ENCODE measurements at places on chromosomes 1 and 21. TPM values are rescaled to one million over a fixed set of nuclear protein-coding genes. Genes with fewer than 3 reads are reported as not detected.

- H3K4me3 ChIP-seq, result no peak overlapping the region
- H3K27me3 ChIP-seq, result no peaks in the 10 kb centered on the region
- no peak overlapping the region for H3K27ac ChIP-seq
These were observed 47.6 kb downstream of the TNFSF18 start for GRCh38 chr1:173002891-173003838.

DNA sequence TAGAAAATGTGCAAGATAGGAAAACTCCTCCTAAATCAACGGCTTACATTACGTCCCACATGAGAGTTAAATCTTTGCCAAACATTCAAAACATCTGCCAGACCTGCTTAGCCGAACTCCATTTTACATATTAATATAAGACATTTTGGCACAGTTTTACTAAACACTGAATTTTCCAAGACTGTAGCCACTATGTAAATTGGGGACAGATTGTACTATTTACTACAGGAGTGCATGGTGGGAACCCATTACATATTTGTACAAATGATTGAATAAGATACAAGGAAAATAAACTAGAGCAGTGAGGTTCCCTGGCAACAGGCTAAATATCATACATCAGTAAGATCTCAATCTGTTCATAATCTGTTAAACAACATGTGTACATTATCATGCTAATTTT lies 1234.4 kb downstream of the KCNT2 start:
- no peak overlapping the region for H3K27ac ChIP-seq
- H3K36me3 ChIP-seq, result no peaks in the 10 kb centered on the region
- peaks cover 2% of the 10 kb centered on the region for H3K27me3 ChIP-seq
- DNase-seq, result no peak
- no peak overlapping the region for H3K4me3 ChIP-seq
- no peaks in the 10 kb centered on the region for H3K4me1 ChIP-seq

DNA sequence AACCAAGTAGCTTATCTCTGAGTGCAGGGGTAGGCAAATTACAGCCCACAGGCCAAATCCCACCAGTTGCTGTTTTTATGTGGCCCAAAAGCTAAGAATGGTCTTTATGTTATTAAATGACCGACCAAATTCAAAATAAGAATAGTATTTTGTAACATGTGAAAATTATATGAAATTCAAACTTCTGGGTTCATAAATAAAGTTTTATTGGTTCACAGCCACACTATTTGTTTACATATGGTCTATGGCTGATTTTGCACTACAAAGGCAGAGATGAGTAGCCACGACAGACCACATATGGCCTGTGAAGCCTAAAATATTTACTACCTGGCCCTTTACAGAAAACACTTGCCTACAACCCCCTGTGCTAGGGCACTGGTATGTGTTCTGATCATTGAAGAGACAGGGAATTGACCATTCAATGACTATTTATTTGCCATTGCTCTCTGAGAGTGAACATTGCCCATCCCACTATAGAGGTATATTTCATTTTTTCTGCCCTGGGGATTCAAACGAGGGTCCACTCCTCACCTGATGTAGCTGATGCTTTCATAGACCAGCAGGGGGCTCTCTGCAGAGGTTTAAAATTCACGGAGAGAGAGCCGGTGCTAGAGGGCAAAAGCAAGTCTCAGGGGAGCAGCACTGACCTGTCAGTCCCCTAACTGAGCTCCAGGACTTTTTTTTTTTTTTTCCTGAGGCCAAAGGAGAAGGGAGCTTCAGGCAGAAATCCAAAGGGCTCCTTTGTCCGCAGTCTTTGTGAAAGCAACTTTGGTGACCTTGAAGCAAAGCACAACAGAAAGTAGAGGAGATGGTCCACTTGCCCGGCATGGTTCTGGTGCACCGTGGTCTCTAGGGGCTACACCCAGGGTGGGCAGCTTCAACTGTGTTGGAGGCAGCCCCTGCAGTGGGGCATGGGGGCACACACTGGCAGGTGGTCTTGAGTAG lies 7.3 kb upstream of the GNL2 start:
- peaks cover 3% of the 10 kb centered on the region for H3K4me1 ChIP-seq
- H3K4me3 ChIP-seq, result no peak overlapping the region
- no peak overlapping the region for H3K27ac ChIP-seq
- no peaks in the 10 kb centered on the region for H3K27me3 ChIP-seq
- DNase-seq, result no peak

- H3K4me1 ChIP-seq, result no peaks in the 10 kb centered on the region
- no peak for DNase-seq
- H3K27me3 ChIP-seq, result no peaks in the 10 kb centered on the region
- no peak overlapping the region for H3K4me3 ChIP-seq
These were observed 1265.3 kb upstream of the ADGRL2 start for GRCh38 chr1:80535466-80535865.

DNA sequence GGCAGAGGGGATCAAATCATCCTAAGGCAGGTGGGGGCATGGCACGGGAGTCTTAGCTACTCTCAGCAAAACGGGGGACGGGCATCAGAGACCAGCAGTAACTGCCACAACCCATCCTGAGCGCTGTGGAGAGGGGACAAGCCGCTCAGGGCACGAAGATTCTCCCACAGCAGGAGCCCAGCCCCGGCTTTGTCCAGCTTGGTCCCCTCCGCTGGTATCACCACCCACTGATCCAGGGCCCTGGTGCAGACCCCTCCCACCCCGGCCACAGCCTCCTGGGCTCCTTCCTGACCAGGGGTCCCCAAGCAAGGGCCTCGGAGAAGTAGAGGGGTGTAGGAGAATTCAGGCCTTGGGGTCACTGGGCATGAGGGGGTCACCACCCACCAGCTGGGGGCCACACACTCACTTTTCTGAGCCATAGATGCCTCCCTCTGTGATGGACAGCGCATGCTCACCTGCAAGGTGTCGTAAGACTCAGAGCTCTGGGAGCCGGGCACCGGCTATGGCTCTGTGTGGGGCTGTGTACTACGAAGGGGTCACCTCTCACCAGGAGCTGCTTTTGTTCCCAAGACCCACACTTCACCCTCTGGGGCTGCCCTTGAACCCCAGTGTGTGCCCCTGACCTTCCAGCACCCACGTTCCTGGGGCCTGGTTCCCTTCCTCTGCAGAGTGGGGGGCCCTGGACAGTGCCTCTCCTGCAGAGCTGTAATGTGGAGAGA lies 2.3 kb upstream of the SMIM1 start:
- H3K27me3 ChIP-seq, result no peaks in the 10 kb centered on the region
- no peaks in the 10 kb centered on the region for H3K36me3 ChIP-seq
- H3K4me1 ChIP-seq, result peaks cover 24% of the 10 kb centered on the region
- no peak overlapping the region for H3K27ac ChIP-seq
- H3K4me3 ChIP-seq, result no peak overlapping the region

- no peaks in the 10 kb centered on the region for H3K27me3 ChIP-seq
- no peak overlapping the region for H3K4me3 ChIP-seq
- H3K27ac ChIP-seq, result no peak overlapping the region
- no peaks in the 10 kb centered on the region for H3K4me1 ChIP-seq
- DNase-seq, result no peak
These were observed 80.2 kb downstream of the ADSS2 start for GRCh38 chr1:244371242-244372141.

DNA sequence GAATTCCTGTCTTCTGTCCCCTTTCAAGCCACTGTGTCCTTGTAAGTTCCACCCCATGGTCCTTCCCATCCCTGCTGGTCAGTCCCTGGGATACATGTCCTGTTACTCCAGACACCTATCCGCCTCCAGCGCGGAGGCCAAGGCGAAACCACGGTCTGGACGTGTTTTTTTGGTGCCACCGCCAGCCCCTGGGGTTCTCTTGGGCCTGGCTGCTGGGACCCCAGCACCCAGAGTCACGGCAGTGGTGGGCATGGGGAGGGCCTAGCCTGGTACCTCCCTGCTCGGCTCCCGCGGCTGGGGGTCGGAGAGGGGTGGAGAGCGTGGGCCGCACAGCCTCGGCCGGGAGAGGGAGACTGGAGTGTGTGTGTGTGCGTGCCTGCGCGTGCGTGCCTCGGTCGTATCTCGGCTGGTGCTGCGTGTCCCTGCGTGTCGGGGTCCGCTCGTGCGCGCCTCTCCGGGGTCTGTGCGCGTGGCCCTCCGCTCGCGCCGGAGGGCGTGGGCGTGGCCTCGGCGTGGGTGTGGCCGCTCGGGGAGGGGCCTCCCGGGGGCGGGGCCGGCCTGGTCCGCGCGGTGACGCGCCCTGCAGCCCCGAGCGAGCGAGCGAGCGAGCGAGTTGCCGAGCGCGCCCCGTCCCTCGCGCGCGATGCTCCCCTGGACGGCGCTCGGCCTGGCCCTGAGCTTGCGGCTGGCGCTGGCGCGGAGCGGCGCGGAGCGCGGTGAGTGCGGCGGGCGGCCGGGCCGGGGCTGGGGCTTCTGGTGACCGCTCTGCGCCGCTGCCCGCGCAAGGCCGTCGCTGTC lies at the start of gene VWA1:
Gene VWA1 (plus strand): TSS at position 585 of the 798 bp plus-strand sequence. CDS start 59 bp downstream, at position 644.
- peak; percentile 78 for DNase-seq
- H3K4me1 ChIP-seq, result peaks cover 88% of the 10 kb centered on the region
- H3K4me3 ChIP-seq, result peak within 1 kb of the TSS; percentile 74
- peak within 1 kb of the TSS; percentile 86 for H3K27ac ChIP-seq
- peaks cover 3% of the 10 kb centered on the region for H3K36me3 ChIP-seq
- no peaks in the 10 kb centered on the region for H3K27me3 ChIP-seq

DNA sequence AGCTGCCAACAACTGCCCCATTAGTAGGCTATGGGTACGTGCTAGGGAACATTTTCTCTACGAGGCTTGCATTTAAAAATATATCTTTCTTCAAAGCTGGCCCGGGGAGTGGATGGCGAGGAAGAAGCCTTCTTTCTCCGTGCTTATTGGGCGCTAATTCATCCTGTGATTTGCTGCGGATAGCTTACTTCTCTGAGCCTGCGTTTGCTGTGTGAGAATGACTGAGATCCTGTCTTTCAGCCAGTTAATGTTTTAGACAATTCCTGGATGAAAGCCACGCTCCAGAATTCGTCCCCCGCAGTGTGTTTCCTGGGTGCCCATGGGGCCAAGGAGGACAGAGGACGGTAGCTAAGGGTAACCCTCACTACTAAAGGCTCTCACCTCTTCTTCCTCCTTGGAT lies 57.8 kb upstream of the TARBP1 start:
- no peaks in the 10 kb centered on the region for H3K27me3 ChIP-seq
- H3K4me1 ChIP-seq, result peaks cover 40% of the 10 kb centered on the region
- DNase-seq, result no peak
- H3K27ac ChIP-seq, result peak overlapping the region; percentile 92
- H3K36me3 ChIP-seq, result no peaks in the 10 kb centered on the region
- no peak overlapping the region for H3K4me3 ChIP-seq

GRCh38 chr1:38240618-38241017 lies 194.0 kb upstream of the POU3F1 start:
- H3K4me3 ChIP-seq, result no peak overlapping the region
- DNase-seq, result no peak
- H3K27ac ChIP-seq, result no peak overlapping the region
- no peaks in the 10 kb centered on the region for H3K4me1 ChIP-seq
- no peaks in the 10 kb centered on the region for H3K27me3 ChIP-seq

Gene USP48
- total RNA-seq, result 34.9 TPM

Gene DYNLT4
- not detected for total RNA-seq

Gene F3
- total RNA-seq, result 2.7 TPM

Gene USP25
- 24.5 TPM for total RNA-seq

Gene BRDT
- total RNA-seq, result not detected

Gene TAS1R1
- total RNA-seq, result not detected

Gene MCOLN2
- total RNA-seq, result 0.25 TPM

Gene CELA3B
- not detected for total RNA-seq

Gene GPR37L1
- not detected for total RNA-seq

Gene CCDC17
- total RNA-seq, result 6.4 TPM

Gene SPRR2G
- not detected for total RNA-seq

Gene ZNF683
- not detected for total RNA-seq
